ENCODE measurements at places on chromosomes 1 and 21.

GRCh38 chr1:196684476-196684875 lies 32.6 kb downstream of the CFH start:
- no peak for DNase-seq

- DNase-seq = no peak
These were observed 1.6 kb upstream of the KDM4A start for GRCh38 chr1:43648221-43648847.

DNA sequence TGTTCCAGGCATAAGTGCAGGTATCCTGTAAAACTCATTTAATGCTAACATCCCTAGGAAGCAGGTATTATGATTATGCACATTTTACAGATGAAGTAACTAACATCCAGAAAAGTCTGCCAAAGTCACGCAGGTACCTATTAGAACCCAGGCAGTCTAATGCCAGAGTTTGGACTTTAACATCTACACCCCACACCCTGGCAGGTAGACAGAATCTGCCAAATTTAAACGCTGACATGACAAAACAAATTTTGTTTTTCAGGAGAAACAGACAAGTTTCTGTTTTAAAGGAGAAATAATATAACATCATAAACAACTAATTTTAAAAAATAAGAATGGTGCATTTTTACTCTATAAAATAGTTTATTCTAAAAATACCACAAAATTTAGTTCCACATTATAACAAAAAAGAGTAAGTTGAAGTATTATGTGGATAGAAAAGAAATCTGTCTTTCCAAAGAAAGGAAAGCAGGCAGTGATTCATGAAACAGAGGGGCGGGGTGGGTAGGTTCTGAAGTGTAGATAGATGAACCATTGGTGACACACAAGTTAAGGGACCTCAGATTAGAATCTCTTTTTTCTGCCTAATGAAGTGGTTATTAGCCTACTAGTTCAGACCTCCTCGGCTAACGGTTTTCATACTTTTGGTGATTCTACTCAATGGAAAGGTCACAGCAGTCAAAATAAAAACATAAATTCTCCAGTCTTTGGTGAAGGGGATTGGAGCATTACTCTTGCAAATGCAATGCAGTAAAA lies 1.7 kb downstream of the ASPM start:
- DNase-seq = no peak

DNA sequence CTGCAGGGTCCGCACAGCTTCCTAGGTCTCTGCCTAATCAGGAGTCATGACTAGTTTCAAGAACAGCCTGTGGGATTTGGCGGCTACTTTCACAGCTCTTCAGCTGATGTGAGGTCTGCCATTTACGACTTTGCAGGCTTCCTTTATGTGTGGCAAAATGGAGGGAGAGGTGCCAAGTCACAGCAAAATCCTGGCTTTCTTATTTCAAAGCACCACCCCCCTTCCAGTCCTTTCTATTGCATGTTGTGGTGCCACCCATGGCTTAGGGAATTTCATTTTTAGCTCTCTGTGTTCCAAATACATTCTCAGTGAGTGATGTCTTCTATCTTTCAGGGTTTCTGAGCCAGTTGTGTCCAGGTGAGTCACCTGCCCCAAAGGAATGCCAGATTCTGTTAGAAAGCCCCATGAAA lies 75.1 kb upstream of the WLS start:
- DNase-seq = no peak

GRCh38 chr1:3323021-3323795 lies 131.3 kb upstream of the ARHGEF16 start:
- no peak for DNase-seq

- DNase-seq = no peak
These were observed 61.6 kb downstream of the PTGS2 start for GRCh38 chr1:186618401-186619170.

DNA sequence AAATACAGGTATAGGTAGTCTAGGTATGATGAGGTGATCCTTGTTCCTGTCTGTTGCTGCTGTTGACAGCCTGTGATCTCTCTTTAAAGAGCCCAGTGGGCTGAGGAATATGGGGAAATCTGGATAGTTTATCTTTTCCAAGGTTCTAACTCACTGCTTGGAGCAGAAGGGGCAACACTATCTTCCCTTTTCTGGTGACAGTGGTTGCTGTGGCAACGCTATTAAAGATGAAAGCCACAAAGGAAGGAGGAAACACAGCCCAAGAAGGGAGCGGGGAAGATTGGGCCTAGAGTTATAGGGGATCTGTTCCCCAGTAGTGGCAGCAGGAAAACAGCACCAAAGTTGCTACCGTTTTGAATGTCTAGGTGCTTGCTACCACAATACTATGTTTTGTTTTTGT lies 8.8 kb downstream of the PCP4L1 start:
- no peak for DNase-seq

GRCh38 chr1:15229707-15230131 lies 17.3 kb upstream of the FHAD1 start:
- no peak for DNase-seq

GRCh38 chr1:201260236-201260590 lies 23.1 kb upstream of the PKP1 start:
- DNase-seq = no peak

- no peak for DNase-seq
These were observed 8.7 kb downstream of the PDXK start for GRCh38 chr21:43727519-43728153.

DNA sequence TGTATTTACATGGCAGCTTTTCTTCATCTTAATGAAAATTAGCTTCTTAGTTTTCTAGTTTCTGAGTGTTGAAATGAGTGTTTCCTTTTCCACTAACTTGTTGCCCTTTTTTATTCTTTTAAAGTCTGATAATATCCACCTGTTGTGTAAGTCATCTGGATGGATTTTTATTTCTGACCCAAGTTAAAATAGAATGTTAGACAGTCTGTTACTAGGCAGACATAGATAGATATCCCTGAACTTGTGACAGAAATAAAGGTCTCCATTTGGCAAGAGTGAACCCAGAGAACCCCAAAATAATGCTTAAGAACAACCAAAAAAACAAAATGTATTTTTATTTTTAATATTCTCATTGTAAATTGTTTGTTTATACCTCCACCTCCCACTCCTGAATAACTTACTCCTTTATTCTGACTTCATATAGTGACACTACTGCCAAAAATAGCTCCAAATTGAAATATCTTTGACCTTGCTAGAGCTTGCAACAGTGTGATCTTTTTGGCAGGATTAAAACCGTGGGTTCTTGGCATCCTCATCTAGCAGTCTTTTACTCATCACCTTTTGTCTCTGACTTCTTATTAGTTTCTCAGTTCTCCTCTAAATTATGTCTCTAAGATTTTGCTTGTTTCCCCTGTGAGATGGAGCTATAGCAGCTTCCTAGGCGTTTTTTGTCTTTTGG lies 26.9 kb upstream of the SH3D21 start:
- no peak for DNase-seq

DNA sequence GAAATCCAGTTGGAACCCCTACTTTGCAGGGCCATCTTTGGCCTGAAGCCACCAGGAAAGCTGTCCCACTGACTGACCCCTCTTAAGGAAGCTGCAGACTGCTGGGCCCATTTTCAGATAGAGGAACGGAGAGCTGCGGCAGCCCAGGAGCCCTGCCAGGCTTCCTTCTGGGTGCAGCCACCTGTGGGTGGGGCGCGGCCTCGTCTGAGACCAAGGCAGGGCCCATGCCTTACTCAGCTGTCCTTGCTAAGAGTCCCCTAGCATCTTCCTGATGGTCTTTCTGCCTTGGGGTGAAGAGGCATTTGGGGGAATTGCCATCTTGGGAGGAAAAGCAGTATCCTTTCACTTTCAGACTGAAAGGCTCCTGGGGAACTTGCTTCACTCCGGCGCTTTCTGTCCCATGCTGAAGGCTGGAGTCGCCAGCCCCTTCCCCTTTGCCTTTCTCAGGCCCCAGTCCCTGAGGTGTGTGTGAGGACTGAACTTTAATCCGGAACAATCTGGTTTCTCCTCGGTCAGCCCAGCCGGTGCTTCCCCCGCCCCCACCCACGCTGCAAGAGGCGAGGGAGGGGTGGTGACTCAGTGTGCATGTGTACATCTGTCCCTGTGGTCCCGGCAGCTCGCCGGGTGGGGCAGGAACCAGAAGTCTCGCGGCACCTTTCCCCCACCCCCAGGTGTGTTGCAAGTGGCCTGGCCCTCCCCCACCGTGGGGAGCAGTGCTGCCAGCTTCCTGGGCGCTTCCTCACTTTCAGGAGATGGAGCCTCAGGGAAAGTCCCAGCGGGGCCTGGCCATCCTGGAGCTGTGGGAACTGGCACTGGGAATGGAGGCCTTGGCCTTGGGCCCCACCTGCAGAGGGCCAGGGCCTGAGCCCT lies 5.1 kb downstream of the ZC3H12A start:
- DNase-seq = peak; percentile 85

GRCh38 chr1:227910511-227911153 lies 37.1 kb downstream of the WNT9A start:
- DNase-seq = no peak

- no peak for DNase-seq
These were observed 83.7 kb upstream of the VAMP3 start for GRCh38 chr1:7687411-7687810.

DNA sequence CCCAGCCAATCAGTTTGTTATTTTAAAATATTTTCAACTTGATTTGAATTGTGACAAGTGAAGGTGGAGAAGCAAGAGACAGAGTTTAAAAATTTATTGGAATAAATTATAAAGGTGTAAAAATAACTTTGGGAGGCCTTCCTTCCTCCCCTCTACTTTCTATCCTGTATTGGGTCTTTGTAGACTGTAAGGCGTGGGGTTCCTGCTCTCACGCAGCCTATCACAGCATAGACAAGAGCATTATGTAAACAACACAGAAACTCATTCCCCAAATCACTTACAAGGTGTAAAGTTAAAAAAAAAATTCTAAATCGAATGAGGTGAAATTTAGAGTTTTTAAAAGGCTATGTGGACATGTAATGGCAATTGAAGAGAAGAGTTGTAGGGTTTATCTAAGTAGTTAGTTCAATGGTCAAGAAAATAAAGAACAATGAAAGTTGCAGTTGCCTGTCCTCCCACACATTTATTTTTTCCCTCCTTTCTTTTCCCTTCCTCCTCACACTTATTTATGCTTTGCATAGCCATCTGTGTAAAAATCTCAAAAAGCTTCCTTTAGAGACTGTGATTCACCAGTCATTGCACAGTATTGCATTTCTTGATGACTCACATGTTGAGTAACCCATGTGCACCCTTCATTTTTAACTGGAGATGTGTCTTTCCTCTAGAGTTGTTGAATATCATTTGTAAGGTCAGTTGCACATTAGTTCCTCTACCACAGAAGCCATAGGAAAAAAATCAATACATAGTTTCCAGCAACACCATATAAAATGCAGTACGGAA lies 242.2 kb downstream of the PTPRC start:
- DNase-seq = no peak

GRCh38 chr1:205510308-205510950 lies 6.0 kb downstream of the CDK18 start:
- no peak for DNase-seq

- DNase-seq = no peak
These were observed 20.6 kb upstream of the TBX15 start for GRCh38 chr1:119008483-119009311.

DNA sequence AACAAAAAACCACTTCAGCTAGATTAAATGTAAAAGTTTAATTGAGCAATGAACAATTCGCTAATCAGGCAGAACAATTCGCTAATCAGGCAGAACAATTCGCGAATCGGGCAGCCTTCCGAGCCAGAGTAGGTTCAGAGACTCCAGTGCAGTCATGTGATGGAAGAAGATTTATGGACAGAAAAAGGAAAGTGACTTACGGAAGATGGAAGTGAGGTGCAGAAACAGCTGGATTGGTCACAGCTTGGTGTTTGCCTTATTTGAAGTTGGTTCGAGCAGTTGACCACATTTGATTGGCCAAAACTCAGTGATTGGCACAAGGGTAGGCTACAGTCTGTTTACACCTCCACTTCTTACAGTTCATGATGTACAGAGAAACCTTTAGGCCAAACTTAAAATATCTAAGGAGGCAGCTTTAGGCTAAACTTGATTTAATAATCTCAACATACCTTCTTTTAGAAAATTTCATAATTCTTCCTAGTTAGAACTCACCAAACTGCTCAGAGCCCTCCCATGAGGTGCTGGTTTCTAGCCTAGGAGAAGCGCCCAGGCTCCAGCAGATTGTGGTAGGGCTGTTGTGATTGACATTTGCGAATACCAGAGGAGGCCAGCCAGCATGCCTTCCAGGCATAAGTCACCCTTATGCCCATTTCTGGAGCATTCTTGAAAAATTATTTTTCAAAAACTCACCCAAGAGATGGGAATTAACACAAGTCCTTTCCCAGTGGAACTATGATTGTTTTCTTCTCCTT lies 22.8 kb upstream of the KCNC4 start:
- DNase-seq = no peak

DNA sequence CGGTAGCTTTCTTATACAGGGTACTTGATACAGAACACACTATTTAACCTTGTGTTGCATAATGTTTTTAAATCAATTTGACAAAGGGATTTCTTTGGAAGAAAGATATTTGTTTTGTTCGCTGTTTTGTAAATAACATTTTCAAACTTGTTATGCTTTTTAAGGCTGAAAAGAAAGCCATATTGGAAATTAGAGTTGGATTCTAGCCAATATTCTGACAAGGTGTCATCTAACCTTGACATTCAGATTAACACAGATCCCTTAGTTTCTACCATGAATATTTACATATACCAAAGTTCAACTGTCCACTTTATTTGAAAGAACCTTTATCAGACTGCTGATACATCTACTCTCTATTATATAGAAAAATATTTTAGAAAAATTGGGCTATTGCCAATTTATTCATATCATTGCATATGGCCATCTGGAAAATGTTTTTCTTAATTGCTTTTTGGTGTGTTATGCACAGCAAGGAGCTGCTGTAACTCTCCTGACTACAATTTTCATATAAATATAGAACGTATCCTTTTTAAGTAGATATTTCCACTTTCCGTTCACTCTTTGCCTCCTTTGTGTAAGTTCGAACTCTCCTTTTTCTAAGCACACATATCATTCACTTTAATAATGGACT lies 206.3 kb downstream of the NCAM2 start:
- DNase-seq = no peak

GRCh38 chr1:205293350-205294074 lies 28.0 kb downstream of the NUAK2 start:
- DNase-seq = no peak

DNA sequence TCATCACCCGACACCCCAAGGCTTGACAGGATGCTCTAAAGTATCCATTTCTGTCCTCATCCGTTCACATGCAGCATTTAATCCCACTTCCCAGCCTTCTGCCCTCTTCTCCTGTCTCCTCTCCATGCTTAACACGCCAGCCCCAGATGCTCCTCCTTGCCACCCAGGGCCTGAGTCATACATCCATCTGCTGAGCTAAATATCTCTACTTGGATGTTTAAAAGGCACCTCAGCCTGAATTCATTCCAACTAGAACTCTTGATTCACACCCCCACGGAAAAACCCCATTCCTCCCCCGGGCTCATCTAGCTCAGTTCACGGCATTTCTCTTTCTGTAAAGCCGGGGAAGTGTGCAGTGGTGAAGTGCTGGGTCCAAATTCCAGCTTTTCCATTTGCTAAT lies 27.7 kb downstream of the TEX35 start:
- no peak for DNase-seq
